ENCODE measurements at places on chromosomes 2 and 18.

GRCh38 chr2:83340424-83340823 lies 1118.7 kb downstream of the SUCLG1 start:
- no peak for DNase-seq

- DNase-seq = no peak
These were observed 72.8 kb upstream of the ZEB2 start for GRCh38 chr2:144592500-144593256.

DNA sequence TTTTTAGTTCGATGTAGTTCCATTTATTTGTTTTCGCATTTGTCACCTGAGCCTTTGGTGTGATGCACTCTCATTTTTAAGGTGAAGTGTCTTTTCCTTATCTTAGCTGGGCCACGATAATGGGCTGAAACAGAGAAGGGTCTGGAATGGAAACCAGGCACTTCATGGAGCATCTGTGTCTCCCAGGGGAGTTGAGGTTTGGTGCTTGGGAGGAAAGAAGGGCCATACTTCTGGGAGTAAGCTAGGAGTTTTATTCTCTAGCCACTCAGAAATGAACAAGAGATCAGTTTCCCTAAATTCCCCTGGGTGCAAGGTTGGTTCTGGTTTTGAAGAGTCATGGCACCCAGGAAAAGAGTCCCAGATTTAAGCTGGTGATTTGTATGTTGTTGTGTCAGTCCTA lies 179.4 kb upstream of the CXCR4 start:
- no peak for DNase-seq

DNA sequence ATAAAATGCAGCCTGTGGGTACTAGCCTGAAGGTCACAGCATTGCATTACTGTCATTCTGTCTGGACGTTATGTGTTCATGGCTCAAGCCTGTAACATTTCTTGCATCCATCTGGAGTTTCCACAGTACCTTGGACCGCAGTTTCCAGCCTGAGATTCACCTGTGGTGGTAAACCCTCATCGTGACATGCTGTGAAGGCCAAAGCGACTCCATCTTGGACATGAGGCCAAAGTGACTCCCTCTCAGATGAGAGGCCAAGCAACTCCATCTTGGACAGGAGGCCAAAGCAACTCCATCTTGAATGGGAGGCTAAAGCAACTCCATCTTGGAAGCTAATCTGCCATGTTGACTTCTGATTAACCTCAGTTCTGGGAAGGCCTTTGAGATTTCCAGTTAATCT lies 257.7 kb upstream of the MYT1L start:
- DNase-seq = no peak

DNA sequence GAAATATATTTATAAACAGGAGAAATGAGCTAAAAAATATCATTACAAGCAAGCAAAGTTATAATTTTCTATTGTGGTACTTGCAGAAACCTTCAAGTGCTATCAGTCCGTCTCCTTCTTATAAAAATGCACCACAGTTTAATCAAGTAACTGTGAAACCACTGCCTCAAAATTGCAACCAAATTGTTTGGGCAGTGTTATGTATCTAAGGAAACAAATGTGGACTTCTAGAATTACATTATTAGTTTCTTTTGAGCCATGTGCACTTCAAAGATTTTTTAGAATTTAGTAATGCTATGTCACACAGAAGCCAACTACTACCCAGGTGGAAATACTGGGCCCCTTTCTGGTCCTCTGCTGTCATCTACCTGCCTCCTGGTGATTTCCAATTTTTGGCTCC lies 495.6 kb downstream of the NYAP2 start:
- DNase-seq = no peak

GRCh38 chr2:213959589-213959988 lies 451.3 kb upstream of the VWC2L start:
- no peak for DNase-seq

DNA sequence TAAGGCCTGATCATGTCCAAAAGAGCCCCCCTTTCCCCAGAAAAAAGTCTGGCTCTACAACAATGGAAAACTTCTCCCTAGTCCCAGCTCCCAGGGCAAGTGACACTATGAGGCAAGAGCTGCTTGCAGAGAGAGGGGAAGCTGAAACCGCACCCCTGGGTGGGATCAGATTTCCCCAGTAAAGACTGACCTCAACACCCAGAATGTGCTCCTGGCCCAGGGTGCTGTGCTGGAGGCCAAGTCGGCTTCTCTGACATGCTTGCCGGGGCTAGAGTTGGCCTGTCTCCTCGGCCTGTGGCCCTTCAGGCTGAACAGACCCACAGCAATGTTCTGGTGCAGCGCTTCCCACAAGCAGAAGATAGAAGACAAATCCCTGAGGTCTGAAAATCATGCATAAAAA lies 18.4 kb upstream of the ST8SIA3 start:
- no peak for DNase-seq

Data from stimulated activated naive CD4-positive, alpha-beta T cell treated with Interleukin-2 at 50 U/mL for 16 hours (primary cell).